ENCODE measurements at places on chromosomes 6 and 20. TPM values are rescaled to one million over a fixed set of nuclear protein-coding genes. Genes with fewer than 3 reads are reported as not detected.

Gene PNRC1
- polyA plus RNA-seq, result 106 TPM

Gene SYNDIG1
- 9.2 TPM for polyA plus RNA-seq

Gene C20orf144
- 0.43 TPM for polyA plus RNA-seq

Gene OOEP
- polyA plus RNA-seq, result 0.16 TPM

Gene SOX4
- 136 TPM for polyA plus RNA-seq

Gene SLC16A10
- polyA plus RNA-seq, result 33.8 TPM

Gene BICRAL
- polyA plus RNA-seq, result 17.3 TPM

Gene MYBL2
- 24.4 TPM for polyA plus RNA-seq

Gene ZNF165
- polyA plus RNA-seq, result 5.2 TPM

Gene TCF21
- 196 TPM for polyA plus RNA-seq

Gene SLC22A16
- polyA plus RNA-seq, result 0.47 TPM

Gene GINS1
- 21.0 TPM for polyA plus RNA-seq

Gene UBD
- 0.69 TPM for polyA plus RNA-seq

Gene RUNX2
- 2.7 TPM for polyA plus RNA-seq

Gene PHACTR1
- 12.5 TPM for polyA plus RNA-seq

Gene CST7
- 0.46 TPM for polyA plus RNA-seq

Gene PRDM13
- not detected for polyA plus RNA-seq

Gene CD109
- polyA plus RNA-seq, result 12.5 TPM

Gene ZNF322
- 38.8 TPM for polyA plus RNA-seq
